ENCODE measurements at places on chromosomes 7 and 10.

DNA sequence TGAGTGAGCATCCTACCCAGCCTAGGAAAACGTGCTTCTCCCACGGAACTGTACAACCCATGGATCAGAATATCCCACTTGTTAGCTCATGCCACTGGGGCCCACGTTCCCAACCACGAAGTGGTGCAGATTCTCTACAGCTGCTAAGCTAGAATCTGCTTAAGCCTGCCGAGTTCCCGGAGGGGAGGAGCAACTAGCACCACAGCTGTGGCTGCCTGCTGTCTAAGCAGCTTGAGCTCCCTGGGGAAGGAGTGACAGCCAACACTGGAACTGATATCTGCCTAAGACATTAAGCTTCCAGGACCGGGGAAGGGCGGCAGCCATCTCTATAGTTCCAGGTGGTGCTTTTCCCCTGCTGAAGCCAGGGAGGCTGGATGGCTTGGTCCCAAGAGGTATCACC, 334.7 kb upstream of the CHRM2 start:
- no peak for DNase-seq

DNA sequence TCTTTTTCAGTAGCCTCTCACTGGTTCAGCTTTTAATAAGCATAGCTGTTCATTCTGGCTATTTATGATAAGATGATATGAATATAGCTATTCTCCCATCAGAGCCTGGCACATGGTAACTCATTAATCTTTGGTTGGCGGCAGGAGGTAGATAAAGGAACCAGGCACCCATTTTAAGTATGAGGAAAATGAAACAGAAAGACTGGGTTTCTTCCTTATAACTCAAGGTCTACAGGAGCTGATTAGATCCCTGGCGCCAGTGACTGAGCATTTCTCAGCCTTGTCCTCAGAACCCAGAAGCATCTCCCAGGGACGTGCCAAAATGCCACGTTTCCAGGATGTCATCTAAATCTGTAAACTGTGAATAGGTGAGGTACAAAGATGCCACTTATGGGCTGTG, 141.9 kb downstream of the TCF7L2 start:
- no peak for DNase-seq

DNA sequence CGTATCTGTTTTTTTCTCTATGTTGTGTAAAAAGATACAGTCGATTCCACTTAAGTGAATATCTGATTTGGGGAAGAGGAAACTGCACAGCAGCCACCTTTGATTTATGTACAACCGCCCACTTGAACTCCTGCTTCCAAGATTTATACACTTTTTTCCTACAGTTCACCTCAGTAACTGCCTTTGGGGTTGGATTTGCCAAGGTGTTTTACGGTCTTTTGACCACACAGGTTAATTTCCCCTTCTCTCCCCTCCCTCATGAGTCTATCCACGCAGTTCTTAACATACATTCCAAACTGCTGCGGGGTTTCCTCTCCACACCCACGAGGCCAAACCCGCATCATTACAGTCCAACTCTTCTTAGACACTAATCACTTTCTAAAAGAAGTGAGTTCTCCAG, 277.0 kb downstream of the USP6NL start:
- peak; percentile 37 for DNase-seq

GRCh38 chr10:1712314-1712713, 25.0 kb downstream of the ADARB2 start:
- no peak for DNase-seq

- no peak for DNase-seq
Observed at GRCh38 chr10:83685458-83685857, 453.9 kb upstream of the GHITM start.

DNA sequence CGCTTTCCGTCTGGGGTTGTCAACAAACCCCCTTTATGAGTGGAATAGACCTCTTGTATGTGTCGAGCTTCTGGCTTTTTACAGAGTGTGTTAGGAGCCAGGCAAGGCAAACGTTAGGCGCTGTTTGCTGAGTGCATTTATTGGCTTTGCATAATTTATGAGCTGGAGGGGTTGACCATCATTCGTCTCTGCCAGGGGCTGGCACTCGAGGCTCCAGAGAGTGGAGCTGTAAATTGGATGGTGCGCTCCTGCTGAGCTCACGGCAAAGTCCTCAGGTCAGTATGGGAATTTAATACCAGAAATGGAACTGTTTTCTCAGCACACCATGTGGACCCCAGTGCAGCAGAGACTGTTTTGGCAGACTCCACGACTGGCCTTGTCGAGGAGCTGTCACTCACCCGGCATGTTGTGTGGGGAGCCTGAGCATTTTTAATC, 699.4 kb upstream of the GALNT17 start:
- DNase-seq = no peak

GRCh38 chr10:78584681-78585080, 484.1 kb upstream of the ZMIZ1 start:
- no peak for DNase-seq

DNA sequence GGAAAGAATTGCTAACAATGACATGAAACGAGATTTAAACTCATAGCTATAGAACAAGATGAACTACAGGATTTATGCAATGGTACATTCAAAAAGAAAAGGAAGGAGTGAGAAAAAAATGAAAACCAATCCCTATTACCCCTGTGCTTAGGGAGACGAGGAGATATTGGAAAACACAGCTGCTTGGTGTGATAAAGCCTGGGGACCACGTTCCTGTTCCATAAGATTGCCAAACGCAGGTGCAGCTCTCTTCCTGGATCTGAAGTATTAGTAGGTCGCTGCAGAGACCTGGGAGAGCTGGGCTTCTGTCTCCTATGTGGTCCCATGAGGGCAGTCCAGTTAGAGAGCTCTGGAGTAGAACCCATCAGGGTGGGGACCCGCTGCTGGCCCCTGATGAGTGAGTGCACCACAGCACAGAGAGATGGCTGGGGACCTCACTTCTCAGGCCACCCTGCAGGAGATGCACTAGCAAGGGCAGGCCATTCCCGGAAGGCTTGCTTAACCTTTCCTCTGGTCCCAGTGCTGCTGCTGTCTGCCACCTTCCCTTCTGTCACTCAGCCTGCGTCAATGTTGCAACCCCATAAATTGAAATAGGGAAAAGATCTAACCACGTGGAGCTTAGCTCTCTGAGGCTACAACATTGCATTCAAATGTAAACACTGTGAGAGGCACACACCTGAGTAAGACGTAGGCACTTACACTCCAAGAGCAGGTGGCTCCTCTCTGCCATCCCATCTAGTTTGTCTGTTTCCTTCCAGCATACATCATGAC, 57.9 kb downstream of the MTPN start:
- DNase-seq = no peak

DNA sequence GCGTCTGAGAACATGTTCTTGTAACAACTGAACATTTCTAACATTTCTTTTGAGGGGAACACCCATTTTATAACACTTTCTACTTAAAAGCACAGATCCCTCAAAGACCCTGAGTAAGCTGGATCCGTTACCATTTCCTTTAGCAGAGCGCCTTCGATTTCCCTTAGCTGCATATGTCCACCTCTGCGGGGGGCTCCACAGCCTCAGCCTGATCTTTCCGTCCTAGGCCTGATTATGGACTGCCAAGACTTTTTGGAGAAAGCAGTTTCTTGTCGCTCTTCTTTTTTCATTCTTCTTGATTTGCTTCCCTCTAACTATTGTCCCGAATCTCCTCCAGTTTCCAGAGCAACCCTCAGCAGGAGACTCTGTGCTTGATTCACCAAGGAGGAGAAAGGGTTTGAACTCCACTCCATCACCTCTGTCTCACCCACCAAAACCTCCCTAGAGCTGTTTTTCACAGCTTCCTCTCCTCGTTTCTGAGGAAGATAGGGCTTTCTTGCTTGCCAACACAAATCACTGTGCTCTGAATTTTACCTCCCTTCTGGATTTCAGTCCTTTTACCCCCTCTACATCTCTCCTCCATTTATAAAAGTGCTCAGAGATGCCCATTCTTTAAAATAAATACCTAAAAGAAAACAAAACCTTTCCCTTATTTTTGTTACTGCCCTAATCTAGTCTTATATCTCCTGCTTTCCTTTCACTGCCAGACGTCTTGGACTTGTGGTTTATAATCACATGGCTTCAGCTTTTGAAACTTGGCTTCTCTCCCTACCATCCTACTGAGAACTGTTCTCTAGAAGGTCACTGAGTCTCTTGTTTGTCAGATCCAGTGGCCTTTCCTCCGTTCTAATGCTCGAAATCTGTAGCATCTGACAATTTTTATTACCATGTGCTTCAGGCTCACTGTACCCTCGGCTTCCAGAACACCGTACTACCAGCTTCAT, 30.5 kb upstream of the ZRANB1 start:
- no peak for DNase-seq

DNA sequence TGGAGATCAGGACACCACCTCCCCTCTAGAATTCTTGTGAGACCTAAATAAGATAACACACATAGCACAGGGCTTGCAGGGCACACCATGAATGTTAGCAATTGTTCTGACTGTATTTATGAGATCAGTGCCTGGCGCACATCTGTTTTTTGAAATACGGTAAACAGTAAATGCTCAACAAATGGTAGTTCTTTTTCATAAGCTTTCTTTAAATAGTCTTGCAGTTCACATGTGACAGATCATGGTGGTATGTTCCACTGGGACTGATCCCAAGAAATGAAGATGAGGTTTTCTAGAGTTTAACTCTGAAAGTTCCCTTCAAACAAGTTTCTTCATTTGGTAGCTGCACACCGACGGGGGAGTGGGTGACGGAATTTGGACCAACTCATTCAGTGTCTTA, 34.8 kb downstream of the CREB5 start:
- no peak for DNase-seq

DNA sequence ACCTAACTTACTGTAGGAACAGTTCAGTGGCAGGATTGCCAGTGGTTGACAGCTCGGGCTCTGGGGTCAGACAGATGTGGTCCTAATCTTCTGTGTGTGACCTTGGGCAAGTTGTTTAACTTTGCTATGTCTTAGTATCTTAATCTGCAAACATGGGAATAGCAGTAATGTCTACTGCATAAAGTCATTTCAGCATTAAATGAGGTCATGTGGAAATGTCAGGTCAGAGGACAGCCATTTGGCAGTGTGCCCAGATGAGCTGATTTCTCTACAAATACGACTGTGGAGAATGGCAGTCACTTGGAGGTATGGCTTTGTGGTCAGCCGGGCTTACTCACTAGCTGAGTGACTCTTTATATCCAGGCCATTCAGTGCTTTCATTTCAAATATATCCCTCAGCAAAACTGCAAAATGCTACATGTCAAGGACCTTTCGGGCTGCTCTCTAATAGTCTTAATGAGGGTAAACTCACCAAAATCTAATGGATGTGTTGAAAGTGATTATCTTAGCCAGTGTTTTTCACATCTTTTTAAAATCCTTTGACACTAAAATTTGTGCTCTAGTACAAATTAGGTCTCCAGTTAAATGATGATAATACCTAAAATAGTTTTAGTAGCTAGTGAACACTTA, 171.4 kb downstream of the ST7 start:
- peak; percentile 73 for DNase-seq

- no peak for DNase-seq
Observed at GRCh38 chr10:133528845-133529575, 1.8 kb downstream of the CYP2E1 start.

DNA sequence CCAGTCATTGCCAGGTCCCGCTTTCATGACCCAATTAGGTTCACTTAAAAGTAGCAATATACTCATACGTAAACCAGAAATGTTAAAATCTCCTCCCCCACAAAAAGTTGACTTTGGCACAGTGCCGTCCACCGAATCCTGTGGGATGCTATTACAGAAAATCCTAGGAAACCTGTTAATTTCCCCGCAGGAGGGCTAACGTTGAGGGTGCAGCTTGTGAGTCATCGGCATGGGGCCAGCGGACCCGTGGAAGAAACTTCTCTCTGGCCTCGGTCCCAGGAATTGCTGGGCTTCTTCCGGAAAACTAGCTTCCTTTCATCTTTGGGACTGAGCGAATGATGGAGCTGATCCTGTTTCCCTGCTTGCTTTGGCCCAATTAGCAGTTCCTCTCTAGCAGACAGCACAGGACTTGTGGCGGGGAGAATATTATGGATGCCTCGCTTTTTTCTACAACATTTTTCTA, 13.5 kb downstream of the CRYGN start:
- DNase-seq = no peak

GRCh38 chr10:31721096-31721495, 207.5 kb downstream of the ARHGAP12 start:
- peak; percentile 9 for DNase-seq

Data from activated CD8-positive, alpha-beta memory T cell treated with anti-CD3 and anti-CD28 coated beads for 24 hours (primary cell).